Right forelimb (tissue), 1 donor: ENCODE measurements at places on chromosomes 2 and 18.

DNA sequence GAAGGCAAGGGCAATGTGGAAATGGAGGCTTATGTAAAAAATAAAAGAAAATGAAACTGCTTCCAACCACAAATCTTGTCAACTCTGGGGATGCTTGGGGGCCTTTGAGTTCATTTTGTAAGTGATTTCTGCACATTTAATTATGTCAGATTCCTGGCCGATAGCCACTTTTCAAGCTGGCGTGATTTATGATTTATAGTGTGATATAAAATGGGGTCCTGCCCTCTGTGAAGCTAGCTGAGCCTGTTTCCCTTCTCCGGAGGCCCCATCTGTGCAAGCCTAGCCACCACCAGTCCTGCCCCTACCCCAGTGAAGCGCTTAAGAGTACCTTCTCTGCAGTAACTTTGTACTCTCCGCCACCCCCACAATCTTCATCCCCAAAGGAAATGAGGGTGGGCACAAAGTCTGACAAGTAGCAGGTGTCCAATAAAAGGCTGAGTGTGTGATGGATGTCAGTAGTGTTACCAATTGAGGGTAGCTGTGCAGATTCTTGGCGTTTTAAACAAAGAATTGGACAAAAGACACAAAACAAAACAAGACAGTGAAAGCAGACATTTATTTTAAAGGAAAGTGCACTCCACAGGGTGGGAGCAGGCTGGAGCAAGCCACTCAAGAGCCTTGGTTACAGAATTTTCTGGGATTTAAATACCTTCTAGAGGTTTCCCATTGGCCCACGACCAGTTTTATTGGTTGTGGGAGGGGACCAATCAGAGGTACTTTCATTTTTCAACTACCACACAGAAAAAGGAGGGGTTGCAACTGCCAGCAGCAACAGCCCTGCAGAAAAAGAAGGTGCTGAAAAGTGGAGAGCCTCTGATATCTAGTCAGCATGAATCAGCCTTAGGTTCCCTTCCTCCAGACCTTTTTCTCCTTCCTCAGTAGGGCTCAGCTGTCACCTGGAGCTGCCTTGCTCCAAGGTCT is 39.0 kb upstream of the SIX3 start:
- no peak for DNase-seq

GRCh38 chr18:4058179-4058578 is 396.9 kb downstream of the DLGAP1 start:
- no peak for DNase-seq

GRCh38 chr2:37623406-37623805 is 48.0 kb downstream of the CDC42EP3 start:
- DNase-seq: no peak

- no peak for DNase-seq
Observed at GRCh38 chr18:46073474-46074331, 1.6 kb upstream of the PSTPIP2 start.

- DNase-seq: no peak
Observed at GRCh38 chr2:118519511-118519910, 327.9 kb downstream of the EN1 start.

DNA sequence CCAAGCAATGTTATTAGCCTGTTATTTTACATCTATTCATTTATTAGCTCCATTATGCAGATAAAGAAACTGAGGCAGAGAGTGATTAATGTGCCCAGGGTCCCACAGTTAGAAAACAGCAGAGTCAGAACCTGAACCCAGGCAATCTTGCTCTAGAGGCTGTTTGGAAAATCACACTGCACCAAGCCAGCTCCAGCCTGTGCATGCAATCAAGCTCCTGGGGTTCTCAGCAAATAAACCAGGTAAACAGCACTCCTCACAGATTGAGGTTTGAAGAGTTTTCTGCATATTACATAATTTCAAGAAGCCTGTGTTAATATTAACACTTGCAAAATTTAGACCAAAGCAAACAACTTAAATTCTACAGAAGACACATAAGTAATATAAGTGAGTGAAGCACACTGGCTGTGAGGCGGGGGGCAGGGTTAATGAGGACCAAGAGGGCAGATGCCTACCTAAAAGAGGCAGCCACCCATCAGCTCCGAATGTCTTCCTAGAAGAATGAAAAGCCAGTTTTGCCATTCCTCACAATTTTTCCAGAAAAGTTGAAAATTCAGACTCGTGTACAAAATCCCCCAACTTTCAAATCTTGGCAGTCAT is 35.4 kb downstream of the CACNB4 start:
- no peak for DNase-seq

DNA sequence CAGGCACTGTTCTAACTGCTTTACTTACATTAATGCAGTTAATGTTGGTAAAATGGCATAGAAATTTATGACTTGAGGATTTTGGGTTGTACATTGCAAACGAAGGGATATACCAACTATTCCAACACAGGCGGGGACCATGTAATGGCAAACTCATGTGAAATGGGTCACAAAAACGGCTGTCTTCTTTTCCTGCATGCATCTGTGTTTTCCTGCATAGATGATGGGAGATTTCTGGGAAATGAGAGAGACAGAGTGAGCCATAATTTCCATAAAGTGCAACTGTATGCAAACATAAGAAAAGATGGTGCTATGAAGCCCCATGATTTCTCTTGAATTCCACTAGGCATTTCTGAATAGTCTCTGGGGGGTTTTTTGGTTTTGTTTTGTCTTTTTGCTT is 82.3 kb downstream of the ALPK2 start:
- DNase-seq: no peak

GRCh38 chr2:225223301-225223700 is 176.2 kb upstream of the NYAP2 start:
- DNase-seq: no peak

DNA sequence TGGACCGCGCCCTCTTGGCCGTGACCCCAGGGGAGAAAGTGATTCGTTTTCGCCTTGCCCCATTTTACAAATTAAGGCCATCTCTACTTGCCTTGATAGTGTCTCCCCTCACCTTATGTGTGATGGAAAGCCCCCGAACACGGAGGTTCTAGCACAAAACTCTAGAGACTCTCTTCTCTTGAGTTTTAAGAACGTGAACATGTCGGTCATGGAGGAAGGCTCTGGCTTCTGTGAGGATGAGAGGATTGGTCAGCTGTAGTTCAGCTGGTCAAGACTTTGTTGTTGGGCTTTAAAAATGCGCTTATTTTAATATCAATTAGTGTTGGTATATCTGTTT is 828 bp downstream of the DYNC1I2 start:
- DNase-seq: no peak

GRCh38 chr2:39419282-39420223 is 17.5 kb downstream of the MAP4K3 start:
- DNase-seq: no peak

GRCh38 chr2:129908721-129909373 is 70.6 kb upstream of the RAB6C start:
- no peak for DNase-seq

GRCh38 chr2:204177251-204177976 is 240.9 kb downstream of the ICOS start:
- DNase-seq: no peak

GRCh38 chr2:147572622-147573021 is 272.2 kb upstream of the ACVR2A start:
- no peak for DNase-seq

DNA sequence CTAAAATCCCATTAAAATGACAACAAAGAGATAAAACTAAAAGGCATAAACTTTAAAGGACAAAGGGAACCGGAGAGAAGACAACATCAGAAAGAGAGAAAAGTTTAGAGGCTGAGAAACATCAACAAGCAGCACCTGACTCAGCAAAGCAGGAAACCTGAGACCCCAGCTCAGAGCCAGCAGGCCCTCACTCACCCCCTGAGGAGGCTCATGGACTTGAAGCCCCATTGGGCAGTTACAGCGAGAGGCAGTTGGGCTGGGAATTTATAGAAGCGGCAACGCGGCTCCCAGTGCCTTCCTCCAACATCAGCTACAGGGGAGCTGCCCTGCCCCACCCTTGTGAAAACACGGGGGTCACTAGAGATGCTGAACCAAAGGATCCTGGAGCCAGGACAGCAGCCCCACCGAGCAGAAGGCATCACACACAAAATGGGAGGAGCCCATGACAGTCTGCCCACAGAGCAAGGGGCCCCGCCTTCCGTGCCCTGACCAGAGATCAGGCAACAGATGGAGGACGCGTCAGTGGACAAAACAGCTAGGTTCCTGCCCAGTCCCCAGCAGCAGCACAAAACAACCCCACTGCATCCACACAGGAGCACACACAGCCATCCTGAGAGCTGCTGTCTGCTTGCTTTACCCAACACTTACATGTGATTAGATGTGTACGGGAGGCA is 52.7 kb downstream of the CMPK2 start:
- no peak for DNase-seq

DNA sequence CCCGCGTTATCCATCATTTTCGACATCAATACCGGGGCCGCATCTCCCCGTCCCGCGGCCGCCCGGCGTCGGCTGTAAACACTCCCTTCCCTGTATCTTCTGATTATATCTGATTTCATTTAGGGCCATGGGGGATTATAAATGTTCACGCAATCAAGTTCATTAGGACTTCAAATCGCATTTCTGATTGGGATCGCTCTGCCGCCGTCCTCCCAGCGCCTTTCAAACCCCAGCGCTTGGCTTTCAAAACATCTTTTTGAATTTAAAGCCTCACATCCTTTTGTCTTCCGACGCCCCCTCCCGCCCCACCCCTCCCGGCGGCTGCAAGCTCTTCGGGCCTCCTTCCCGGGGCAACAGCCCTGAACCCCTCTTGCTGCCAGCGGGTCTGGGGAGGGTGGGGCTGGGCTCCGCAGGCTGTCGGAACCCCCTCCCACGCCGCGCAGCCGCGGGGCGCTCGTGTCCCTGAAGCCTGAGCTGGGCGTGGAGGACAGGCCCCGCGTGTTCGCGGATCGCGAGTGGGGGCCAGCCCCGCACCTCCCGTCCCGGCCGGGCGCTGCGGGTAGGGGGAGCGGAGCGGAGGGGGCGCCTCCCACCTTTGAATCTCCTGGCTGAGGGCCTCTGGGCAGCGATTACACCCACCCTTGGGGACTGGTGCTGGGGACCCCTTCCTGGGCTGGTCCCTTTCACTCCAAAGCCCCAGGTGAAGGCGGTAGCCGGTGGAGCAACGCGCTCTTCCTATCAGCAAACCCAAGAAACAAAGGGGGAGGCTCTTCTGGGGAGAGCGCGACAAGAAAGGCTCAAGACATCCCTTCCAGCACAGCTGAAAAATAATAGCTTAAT is 11.3 kb upstream of the GBX2 start:
- DNase-seq: no peak

GRCh38 chr18:61637319-61637718 is 255.5 kb downstream of the RNF152 start:
- no peak for DNase-seq

GRCh38 chr2:177143444-177143843 is 69.2 kb upstream of the HNRNPA3 start:
- DNase-seq: no peak

DNA sequence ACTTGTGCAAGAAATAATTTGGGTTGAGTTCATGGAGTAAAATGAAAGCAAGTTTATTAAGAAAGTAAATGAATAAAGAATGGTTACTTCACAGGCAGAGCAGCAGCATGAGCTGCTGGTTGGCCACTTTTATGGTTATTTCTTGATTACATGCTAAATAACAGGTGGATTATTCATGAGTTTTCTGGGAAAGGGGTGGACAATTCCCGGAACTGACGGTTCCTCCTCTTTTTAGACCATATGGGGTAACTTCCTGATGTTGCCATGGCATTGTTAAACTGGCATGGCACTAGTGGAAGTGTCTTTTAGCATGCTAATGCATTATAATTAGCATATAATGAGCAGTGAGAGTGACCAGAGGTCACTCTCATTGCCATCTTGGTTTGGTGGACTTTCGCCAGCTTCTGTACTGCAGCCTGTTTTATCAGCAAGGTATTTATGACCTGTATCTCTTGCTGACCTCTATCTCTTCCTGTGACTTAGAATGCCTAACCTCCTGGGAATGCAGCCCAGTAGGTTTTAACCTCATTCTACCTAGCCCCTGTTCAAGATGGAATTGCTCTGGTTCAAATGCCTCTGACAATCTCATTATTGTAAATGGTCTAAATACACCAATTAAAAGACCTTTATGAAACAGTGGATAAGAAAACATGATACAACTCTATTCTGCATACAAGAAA is 114.1 kb upstream of the FIGN start:
- DNase-seq: no peak

- DNase-seq: no peak
Observed at GRCh38 chr2:62046141-62046540, 140.7 kb downstream of the COMMD1 start.

DNA sequence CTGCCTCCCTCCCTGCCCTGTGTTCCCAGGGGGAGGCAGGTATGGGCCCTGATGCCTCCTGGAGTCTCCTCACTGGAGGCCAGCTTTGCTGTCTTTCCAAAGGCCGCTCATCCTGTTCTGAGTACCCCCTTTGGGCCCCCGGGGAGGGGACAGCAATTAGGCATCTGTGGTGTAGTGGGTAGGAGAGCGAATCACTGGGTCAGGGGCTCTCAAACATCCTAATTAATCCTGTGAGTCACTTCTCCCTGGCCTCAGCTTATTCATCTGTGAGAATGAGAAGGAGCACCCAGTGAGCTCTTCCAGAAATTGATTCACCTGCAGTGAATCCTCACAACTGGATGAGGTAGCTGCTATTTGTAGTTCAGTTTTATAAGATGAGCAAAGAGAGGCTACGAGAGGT is 16.4 kb downstream of the TET3 start:
- no peak for DNase-seq

DNA sequence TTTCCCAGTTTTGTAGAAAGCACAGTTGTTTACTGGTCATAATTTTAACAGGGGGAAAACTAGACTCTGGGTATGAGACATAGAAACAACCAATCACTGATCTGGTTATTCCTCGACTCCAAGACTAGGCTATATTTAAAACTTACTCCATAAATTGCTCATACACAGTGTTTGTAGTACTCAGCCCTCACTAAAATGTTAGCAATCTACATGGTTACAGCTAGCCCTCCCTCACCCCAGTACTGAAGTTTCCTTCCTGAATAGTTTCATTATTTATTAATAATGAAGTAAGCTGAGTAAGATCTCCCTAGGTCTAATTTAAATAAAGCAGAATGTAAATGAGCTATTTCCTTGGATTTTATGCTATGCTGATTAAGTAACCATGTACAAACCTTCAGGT is 275.1 kb downstream of the CDH20 start:
- no peak for DNase-seq

DNA sequence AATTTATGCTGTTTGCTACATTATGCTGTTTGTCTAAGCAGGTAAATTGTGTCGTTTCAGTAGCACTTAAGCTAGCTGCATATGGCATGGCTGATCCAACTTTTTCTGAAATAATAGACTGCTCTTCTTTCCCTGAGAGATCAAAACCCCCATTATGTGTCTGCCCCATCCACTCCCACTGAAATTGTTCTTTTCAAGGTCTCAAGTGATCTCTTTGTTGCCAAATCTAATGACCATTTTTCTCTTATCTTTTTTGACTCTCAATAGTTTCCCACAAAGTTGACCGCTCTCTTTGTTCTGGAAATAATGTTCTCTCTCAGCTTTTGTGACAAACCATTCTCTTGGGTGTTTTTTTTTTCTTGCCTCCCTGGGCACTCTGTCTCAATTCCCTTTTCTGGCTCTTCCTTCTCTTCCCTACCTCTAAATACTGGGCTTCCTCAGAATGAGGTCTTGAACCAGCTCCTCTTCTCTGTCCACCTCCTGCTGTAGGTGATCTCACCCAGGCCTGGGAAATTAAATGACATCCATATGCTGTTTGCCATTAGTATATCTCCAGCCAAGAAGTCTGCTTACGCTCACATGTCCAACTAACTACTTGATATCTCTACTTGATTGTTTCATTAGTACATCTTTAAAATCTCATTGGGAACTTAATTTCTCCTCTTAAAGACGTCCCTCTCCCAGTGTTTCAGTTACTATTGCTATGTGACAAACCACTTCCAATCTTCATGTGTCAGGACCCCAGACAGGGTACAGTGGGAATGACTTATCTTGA is 107.3 kb upstream of the TLK1 start:
- DNase-seq: no peak
